NCI-H1092 (cell line): ENCODE measurements at places on chromosomes 12 and 14.

DNA sequence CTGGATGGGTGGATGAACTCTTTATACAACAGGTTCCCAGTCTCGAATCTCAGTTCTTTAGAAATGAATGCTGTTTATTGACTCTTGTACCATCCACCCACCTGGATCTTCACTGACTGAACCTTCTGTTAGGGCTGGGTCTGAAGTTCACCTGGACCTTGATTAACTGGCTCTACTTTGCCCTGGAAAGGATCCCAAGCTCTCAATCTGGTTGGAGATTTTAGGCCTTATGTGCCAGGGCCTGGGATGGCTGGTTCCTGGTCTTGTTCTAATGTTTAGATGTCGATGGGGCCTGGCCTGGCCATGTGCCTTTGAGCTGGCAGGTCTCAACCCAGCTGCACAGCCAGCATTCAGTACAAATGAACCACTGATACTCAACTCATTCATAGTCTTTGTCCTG lies 76.5 kb upstream of the MED13L start:
- DNase-seq, result no peak

DNA sequence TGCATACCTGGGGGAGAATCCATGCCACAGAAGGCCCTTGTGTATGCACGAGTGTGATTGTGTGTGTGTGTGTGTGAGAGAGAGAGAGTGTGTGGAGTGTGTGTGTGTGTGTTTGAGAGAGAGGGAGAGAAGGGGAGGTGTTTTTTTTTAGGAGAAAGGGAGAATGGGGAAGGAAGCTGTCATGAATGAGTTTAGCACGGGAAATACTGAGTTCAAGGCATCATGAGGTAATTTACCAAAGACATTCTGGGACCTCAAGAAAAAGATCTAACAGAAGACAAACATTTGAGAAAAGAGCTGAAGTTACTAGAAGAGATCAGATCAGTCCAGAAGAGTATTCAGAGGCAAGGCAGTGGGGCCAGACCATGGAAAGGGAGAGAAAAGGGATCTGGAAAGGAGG lies 157.1 kb downstream of the TTC7B start:
- DNase-seq, result no peak

DNA sequence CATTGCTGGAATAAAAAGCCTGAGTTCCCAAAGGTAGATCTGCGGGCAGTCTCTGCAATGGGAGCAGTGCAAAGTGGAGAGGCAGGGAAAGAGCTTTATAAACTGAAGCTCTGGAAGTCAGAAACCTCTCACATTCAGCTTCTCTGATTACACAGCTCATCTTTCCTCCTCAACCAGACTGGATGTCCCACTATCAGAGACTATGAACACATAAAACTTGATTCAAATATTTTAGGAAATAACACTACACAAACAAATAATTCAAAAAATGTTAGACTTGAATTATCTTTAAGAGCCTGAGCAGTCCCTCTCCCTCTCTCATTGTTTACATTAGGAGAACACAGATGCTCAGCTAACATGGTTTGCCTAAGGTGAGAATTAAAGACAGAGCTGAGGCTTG lies 72.9 kb downstream of the DENND5B start:
- DNase-seq, result no peak

DNA sequence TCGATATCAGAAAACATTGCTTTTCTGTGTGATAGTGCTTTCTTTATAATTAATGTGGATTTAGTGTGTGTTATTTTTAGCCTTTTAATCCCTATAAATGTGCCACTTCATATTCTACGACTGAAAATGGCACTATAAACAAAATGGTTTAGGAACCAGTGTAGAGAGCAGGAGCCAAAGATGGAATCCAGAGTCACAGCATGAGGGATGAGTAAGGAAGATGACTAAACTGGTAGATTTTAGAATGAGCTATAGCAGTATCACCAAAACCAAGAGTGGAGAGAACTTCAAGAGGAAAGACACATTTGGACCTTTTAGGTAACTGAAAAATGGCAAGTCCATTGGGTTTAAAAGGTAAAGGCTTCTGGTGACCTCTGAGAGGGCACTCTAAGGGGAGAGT lies 887.2 kb downstream of the NRXN3 start:
- no peak for DNase-seq

DNA sequence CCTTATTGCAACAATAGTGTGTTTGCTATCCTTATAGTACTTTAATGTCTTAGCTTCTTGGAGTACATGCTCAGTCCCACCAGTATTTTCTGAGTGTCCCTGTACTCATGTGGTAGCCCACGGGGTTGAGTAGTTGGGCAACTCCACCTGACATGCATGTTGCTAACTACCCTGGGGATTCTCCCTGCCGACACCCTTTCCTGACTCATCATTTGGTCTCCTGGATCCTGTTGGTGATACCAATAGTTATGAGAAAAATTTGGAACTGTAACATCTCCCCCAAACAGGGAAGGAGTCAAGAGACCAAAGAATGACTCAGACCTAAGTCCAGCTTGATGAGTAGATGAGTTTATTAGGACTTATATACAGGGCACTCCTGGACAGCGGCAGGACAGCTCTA lies 101.6 kb downstream of the BRMS1L start:
- DNase-seq, result no peak

DNA sequence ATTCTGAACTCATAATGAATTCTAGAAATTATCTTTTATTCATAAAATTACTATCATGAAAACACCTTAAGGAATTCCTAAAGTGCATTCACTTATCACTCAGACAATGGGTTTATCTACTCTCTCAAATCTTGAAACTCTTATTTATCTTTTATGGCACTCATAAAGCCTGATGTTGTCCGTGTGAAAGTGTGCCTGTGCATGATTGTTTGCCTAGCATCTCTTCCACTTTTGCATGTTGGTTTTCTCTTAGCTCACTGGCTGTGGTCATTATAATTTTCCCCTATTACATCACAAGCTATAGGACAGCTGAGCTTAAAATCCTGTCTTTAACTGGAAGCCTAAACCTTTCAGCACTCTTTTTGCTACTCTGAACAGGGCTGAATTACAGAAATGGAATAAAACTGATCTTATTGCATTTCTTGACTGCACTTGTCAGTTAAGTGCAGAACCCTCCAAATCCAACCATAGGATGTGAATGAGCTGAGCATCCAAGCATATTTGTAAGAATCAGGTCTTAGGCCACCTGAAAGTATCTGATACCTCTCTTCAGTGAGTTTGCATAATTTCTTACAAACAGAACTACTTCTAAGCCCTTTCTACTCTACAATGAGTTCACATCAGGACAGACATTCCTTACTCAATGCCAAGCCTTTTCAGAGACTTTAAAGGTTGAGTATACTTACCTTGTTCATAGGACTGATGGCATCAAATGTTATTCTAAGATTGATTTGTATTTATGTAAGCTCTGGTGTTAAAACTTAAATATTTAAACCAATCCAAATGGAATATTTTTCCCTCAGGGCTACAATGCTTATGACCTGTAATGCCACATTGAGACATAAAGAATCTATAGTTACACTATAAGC lies 221.2 kb upstream of the KITLG start:
- DNase-seq, result no peak

DNA sequence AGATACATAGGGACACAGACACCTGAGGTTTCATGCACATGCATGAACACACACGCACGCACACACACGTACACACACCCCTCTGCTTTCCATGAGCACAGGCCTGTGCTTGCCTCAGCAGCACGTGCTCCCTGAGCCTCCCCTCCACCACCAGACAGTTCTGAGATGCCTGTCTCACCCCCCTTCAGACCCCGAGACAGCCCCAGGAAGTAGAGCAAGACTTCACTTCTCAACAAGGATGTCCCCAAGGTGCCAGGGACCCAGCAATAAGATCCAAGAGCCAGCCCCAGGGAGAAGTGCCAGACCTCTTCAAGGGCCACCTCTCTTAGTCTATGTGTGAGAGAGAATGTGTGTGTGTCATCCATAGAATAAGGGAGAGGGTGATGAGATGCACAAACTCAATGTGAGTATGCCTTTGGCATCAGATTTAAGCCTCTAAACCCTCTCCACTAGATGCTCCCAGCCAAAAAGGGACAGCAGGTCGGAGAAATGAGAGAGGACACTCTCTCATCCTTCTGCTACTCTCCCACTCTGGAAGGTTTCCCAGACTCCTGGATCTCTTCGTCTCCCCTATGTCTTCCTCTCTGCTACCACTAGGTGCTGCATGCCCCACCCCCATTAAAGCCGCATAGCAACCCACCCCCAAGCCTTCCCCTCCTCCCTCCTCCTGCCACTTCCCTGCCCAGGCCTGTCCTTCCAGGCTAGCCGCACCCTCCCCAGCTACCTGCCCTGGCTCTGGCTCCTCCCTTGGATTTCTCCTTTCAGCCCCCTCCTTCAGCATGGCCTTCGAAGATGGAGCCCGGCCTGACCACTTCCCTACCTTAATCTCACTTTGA lies 7.7 kb downstream of the RARG start:
- no peak for DNase-seq

DNA sequence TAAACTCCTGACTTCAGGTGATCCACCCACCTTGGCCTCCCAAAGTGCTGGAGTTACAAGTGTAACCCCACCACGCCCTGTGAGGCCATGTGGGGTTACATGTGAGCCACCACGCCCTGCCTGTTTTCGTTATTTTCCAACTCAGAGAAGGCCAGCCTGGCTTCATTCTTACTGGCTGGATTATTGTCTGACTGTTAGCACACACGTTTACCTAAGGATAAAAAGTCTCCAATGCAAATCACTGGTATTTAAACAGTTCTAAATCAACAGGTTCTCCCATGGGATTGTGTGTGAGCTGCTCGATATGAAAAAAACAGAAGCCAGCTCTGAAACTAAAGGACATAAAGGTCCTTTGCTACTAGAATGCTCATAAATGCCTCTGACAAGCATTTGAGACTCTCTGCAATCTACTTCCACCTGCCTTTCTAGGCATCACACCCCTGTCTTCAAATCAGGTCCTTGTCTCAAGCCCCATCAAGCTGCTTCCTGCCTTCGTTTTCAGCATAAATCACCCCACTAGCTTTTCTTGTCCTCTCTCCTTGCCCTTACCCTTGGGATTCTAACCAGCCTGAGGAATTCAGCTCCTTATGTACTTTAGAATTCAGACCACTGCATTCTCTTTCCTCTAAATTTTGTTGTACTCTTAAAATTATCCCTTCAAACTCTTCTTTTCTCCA lies 265.0 kb downstream of the DUSP6 start:
- DNase-seq, result no peak

DNA sequence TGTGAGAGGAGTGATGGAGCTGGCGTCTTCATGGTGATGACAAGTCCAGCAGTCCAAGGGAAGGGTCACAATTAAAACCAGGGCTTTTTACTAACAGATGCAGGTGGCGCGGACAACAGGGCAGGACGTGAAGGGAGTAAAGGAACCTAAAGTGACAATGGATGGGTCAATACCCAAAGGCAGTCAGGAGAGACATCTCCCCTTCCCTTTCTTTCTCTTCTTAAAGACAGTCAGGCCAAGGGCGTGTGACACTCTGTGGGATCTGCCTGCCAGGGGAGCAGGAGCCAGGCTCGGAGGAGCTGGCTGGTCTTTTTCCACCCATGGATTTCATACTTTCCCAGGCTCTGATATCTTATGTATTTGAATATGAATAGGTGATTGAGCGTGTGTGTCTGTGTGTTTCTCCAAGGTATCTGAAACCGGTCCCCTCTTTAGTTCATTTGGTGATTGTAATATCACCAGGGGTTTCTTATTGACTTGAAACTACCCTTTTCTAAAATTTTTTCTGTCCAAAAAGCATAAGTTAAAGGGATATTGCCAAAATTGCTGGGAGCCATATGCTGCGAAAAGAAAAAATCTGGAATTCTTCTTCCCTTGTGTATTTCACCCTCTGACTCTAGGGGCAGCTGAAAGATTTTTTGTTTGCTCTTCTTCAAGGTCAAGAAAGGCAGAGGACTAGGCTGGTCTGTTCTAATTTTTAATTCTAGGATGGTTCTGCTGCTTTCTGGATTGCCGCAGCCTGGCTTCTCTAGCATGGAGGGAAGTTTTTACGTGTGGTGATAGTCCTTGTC lies 61.8 kb downstream of the FBXL14 start:
- no peak for DNase-seq

DNA sequence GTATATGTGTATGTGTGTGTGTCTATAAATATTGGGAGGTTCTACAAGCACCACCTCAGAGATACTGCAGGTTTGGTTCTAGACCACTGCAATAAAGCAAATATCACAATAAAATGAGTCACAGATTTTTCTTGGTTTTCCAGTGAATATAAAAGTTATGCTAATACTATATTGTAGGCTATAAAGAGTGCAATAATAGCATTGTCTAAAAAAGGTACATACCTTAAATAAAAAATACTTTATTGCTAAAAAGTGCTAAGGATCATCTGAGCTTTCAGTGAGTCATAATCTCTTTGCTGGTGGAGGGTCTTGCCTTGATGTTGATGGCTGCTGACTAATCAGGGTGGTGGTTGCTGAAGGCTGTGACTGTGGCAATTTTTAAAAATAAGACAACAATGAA lies 111.1 kb downstream of the VEZT start:
- DNase-seq, result no peak

GRCh38 chr12:38949363-38949762 lies 44.0 kb upstream of the CPNE8 start:
- DNase-seq, result no peak

DNA sequence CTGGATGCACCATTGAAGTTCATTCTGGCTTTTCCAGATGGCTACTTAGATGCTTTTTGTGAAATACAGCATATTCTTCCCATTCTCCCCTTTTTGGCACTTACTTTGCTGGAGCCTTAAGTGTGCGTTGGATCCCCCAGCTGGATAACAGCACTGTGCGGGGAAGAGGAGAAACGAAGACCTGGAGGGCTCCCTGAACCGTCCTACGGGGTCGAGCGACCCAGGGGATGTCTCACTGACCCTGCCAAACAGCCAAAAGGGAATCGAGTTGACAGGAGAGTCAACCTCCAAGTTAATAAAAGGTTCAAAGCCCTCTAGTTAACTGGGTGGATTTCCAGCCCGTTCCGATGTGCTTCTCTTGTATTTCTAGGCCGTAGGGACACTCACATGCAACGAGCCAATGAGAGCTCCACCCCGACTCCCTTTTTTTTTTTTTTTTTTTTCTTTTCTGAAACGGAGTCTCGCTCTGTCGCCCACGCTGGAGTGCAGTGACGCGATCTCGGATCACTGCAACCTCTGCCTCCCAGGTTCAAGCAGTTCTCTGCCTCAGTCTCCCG lies 1.0 kb upstream of the CAMKK2 start:
- peak; percentile 21 for DNase-seq

DNA sequence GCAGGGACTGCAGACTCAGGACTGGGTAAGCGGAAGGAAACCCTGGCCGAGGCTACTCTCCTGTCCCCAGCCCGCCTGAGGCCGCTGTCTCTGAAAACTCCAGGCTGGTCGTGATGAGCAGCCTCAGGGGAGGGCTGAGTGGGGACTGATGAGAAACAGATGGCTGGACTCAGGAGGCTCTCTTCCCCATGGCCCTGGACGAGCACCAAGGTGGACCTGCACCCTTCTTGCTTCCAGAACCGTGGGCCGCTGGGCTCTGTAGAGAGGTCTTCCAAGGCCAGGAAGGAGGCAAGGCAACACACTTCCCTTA lies 1.1 kb downstream of the TEX22 start:
- DNase-seq, result no peak

DNA sequence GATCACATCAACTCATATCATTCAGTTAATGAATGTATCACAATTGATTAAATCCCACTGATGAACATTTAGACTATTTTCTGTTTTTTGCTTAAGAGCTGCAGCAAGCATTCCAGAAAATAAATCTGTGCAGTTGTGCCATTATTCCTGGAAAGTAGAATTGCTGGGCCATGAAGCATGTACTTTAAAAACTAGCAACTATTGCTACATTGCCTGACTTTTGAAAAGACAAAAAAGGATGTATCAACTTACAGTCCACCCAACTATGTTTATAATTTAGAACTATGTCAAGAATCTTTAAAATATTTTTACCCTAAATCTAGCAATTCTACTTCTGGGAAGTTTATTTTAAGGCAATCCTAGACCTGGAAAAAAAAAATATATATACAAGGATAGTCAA lies 33.4 kb upstream of the ERGIC2 start:
- no peak for DNase-seq

- DNase-seq, result no peak
Observed at GRCh38 chr12:119998471-119999245, 9.6 kb downstream of the BICDL1 start.
